Activated naive CD4-positive, alpha-beta T cell (primary cell): ENCODE measurements at places on chromosomes 2 and 18.

GRCh38 chr2:236366049-236366387 is 101.8 kb upstream of the ASB18 start:
- DNase-seq: no peak

GRCh38 chr2:46390036-46390435 is 89.3 kb upstream of the TMEM247 start:
- DNase-seq: no peak

DNA sequence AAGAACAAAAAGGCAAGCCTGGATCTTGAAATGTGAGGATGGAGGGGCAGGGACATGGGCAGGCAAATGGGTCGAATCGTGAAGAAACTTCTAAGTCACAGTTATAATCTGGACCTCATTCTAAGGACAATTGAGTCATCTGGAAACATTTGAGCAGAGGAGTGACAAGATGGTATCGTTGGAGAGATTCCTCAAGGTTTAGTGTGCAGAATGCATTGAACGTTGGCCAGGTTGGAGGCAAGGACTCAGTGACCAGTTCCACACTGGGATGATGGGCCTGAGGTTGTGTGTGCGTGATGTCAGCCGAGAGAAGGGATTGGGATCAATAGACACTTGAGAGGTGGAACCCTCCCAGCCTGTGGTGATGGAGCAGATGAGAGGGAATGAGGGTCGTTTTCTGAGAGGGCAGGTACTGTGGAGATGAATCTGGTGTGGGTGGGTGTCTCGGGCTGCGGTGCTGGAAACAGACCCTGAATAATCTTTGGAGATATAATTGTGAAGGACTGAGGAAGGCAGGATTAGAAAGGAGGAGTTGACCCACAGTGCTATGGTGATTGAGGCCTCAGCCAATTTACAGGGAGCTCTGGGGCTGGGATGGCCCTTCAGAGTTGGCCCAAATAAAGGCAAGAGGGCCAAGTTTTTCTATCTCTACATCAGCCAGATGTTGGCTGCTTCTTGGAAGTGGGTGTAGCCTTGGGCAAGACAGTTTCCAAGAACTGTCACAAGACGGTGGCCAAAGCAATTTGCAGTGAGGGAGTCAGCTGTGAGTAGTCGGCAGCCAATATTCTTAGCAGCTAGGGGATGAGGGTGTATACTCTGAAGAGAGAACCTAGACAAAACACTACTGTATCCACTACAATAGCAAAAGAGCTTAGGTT is 5.8 kb upstream of the ZNF532 start:
- no peak for DNase-seq

- DNase-seq: no peak
Observed at GRCh38 chr2:216842636-216843035, 17.2 kb downstream of the TNP1 start.

DNA sequence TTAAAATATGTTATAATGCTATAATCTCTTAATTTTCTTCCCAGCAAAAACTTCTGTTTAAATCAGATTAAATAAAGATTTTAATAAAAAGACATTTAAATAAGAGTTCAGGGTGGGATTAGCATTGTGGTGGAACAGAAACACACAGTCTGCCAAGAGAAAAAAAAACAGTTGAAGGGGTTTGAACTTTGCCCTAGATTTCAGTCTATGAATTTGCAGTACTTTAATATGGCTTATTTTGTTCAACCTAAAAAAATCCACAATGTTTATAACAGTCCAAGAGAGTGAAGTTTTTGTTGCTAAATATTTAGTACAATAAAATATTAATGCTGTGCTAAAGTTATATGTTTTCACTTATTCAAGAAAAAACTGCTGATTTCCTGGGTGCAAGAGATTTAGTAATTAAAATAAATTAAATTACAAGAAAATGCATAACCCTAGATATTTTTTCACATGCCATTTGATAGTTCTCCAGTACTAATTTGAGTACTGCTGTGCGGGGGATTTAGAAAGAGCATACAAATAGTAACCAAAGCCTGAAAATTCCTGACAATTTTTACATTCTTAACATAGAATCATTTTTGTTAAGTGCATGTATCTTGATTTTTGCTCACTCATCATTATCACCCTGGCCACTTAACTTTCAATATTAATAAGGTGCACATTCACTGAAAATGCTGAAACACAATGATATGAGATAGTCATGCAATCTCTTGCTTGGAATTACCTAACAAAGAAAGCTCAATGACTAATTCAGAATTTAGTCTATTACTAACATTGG is 52.6 kb downstream of the SLC40A1 start:
- DNase-seq: no peak

- no peak for DNase-seq
Observed at GRCh38 chr18:27213123-27213717, 28.1 kb upstream of the CHST9 start.

GRCh38 chr2:83081826-83082690 is 1377.0 kb downstream of the SUCLG1 start:
- no peak for DNase-seq

DNA sequence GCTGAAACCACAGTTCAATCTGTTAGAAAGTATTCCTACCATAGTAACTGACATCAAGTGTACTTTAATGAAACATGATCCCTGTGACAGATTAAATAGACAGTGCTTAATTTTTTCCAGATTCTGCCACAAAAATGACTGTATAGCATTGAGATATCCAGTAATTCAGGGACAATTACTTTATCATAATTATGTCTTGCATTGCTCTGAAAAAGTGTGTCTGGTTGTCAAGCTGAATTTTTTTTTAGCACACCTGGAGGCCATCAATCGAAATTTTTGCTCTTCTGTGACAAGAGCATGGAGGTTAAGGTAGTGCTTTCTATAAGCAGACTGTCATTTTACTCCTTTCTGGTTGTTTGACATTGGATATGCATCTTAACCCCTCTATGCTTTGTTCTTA is 1083.8 kb upstream of the NRXN1 start:
- DNase-seq: no peak

GRCh38 chr18:54558609-54559585 is 32.1 kb upstream of the DYNAP start:
- no peak for DNase-seq

- DNase-seq: no peak
Observed at GRCh38 chr2:54855434-54855833, 132.0 kb downstream of the EML6 start.

- no peak for DNase-seq
Observed at GRCh38 chr2:191724015-191724414, 46.1 kb downstream of the NABP1 start.

DNA sequence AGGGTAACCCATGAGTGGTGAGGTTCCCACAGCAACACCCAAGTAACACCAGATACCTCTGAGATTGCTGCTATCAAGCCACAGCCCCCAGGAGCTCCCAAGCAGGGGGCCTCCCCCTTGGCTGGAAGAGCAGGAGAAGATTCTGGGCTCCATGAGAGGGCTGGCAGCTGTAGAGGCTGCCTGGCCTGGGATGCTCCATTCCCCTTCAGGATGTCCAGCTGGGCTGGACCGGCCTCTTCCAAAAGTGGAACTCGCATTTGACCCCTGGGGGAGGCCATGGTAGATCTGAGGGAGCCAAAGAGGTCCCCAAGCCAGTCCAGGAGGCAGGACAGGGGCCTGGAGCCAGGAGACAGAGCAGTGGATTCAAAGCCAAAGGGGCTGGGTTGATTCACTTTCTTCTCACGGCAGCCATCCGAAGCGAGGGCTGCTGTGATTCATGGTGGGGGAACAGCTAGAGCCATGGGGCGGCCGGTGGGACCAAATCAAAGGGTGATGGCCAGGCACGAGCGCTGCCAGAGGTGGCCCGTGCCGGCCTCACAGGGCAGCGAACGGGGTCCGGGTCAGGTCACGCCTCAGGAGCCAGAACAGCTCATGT is 95.3 kb upstream of the ID2 start:
- DNase-seq: no peak

- DNase-seq: no peak
Observed at GRCh38 chr2:166335284-166335683, 40.5 kb downstream of the SCN9A start.

GRCh38 chr2:30074023-30074422 is 72.8 kb upstream of the YPEL5 start:
- no peak for DNase-seq

DNA sequence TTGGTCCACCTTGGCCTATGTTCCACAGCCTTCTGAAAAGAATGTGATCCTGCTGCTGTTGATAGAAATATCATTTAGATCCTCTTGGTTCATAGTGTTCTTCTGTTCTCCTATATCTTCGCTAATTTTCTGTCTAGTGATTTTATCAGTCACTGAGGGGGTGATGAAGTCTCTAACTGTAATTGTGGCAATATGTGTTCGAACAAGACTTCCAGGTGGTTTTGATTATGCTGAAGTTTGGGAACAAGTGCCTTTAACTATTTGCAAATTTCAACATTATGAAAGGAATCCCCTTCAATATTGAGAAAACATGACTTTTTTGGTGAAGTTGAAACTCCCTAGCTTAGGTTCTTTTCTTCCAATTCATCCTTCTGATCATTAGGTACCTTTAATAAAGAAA is 140.4 kb downstream of the MTX2 start:
- DNase-seq: no peak
